ENCODE measurements at places on chromosomes 6 and 20. TPM values are rescaled to one million over a fixed set of nuclear protein-coding genes. Genes with fewer than 3 reads are reported as not detected.
A peak's percentile ranks its signal among the peaks of the same experiment; 100 is the strongest.

SPATS1 gene
- total RNA-seq, result not detected

DNA sequence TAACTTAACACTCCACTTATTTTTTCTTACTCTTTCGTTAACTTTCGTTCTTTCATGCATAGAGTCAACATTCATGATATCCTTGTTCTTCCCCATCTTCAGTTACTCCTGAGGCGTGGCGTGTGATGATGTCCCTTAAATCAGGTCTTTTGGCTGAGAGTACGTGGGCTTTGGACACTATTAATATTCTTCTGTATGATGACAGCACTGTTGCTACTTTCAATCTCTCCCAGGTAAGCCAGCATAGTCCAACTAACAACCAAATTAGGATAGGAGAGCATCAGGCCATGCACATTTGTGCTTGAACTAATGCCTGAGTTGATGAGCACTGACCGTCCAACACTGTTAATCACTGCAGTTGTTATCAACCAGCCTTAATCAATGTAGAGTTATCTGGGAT is 119.6 kb downstream of the TMEM242 start:
- peaks cover 45% of the 10 kb centered on the region for H3K36me3 ChIP-seq
- no peak for DNase-seq
- no peaks in the 10 kb centered on the region for H3K27me3 ChIP-seq
- H3K4me3 ChIP-seq, result no peak overlapping the region
- no peak overlapping the region for H3K27ac ChIP-seq
- H3K4me1 ChIP-seq, result peaks cover 6% of the 10 kb centered on the region

DNA sequence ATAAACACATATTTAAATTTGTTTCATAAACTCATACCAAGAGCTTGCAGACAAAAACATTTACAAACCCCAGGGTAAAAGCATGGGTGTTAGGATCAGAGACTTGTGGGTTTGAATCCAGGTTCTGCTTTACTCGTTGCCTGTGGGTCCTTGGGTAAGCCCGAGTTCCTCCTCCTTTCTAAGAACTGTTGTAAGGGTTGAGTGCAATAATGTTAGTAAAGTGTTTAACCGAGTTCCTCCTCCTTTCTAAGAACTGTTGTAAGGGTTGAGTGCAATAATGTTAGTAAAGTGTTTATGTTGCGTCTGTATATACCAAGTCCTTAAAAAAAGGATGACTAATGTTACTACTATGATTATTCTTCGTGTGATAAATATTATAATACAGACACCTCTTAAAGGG is 18.7 kb downstream of the CCDC170 start:
- no peak overlapping the region for H3K4me3 ChIP-seq
- no peaks in the 10 kb centered on the region for H3K36me3 ChIP-seq
- DNase-seq, result no peak
- H3K4me1 ChIP-seq, result no peaks in the 10 kb centered on the region

GRCh38 chr6:62445521-62445920 is 159.5 kb upstream of the KHDRBS2 start:
- no peaks in the 10 kb centered on the region for H3K4me1 ChIP-seq
- no peaks in the 10 kb centered on the region for H3K27me3 ChIP-seq
- no peak for DNase-seq
- H3K27ac ChIP-seq, result no peak overlapping the region

GRCh38 chr6:136553166-136553787 is 3.1 kb upstream of the MAP7 start:
- H3K4me3 ChIP-seq, result no peak overlapping the region
- no peaks in the 10 kb centered on the region for H3K4me1 ChIP-seq
- H3K36me3 ChIP-seq, result no peaks in the 10 kb centered on the region
- DNase-seq, result no peak

DNA sequence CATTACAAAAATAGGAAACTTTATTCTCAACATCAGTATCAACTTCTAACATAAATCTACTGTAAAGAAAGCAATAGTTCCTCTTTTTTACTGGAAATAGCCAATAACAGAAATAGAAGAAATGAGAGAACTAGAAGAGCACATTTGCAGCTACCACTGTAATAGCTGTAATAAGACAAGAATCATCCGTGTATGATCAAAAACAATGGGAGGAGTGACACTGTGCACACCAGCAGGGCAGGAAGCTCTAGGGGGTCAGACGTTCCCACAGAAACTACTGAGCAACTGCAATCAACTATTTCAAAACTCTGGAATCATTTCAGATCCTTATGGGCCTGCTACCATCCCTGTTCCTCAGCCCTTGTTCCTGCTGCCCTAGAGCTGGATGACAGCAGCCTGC is 43.7 kb downstream of the NINL start:
- DNase-seq, result no peak
- H3K27me3 ChIP-seq, result no peaks in the 10 kb centered on the region
- H3K4me3 ChIP-seq, result no peak overlapping the region

- no peaks in the 10 kb centered on the region for H3K4me1 ChIP-seq
- no peaks in the 10 kb centered on the region for H3K27me3 ChIP-seq
- no peak for DNase-seq
- H3K27ac ChIP-seq, result no peak overlapping the region
Observed at GRCh38 chr6:51283723-51284355, 465.2 kb downstream of the TFAP2B start.

- peak overlapping the region; percentile 94 for H3K4me3 ChIP-seq
- peak overlapping the region; percentile 97 for H3K27ac ChIP-seq
- no peaks in the 10 kb centered on the region for H3K36me3 ChIP-seq
- no peak for DNase-seq
- H3K4me1 ChIP-seq, result peaks cover 18% of the 10 kb centered on the region
Observed at GRCh38 chr20:54208548-54209176, 775 bp downstream of the PFDN4 start.

HCRTR2 gene
- total RNA-seq, result not detected

DNA sequence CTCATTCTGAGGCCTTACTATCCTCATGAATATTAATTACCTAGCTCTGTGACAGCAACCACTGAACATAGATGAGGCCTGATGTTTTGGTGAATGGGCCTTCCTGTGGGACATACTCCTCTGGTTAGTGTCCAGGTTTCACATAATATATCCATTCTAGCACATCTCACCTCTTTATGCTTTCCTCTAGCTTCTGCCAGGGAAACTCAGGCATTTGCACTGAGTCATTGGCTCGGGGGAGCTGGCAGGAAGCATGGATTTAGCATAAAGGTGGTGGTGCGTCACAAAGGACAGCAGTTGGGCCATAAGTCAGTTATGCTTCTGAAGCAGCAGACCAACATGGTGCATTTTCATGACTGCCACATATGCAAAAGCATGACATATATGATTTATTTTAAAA is 37.5 kb upstream of the TMEM170B start:
- no peak overlapping the region for H3K27ac ChIP-seq
- no peaks in the 10 kb centered on the region for H3K36me3 ChIP-seq
- no peak overlapping the region for H3K4me3 ChIP-seq

DNA sequence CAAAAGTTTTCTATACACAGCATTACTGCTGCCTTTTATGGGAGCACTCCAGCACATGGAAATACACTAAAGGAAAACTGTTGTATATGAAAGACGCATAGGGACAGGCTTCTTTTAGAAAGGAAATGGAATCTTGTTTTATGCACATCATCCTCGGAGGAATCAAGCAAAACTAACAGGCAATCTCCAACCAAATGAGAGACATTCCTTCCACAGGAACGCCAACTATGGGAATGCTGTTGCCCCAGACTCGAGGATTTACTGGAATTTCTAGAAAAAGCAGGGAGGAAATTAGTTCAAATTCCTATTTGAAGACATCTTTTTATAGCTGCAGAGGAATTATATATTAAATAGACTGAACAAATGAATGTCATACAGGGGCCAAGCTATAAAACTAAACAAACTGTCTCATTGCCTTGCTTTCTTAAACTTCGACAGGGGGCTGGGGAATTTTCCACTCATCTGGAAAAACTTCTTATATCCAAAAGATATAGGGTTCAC is 52.2 kb downstream of the LYRM4 start:
- H3K4me1 ChIP-seq, result peaks cover 33% of the 10 kb centered on the region
- no peak for DNase-seq
- H3K27me3 ChIP-seq, result no peaks in the 10 kb centered on the region
- H3K27ac ChIP-seq, result no peak overlapping the region
- H3K4me3 ChIP-seq, result no peak overlapping the region

- peaks cover 78% of the 10 kb centered on the region for H3K27me3 ChIP-seq
- no peak overlapping the region for H3K27ac ChIP-seq
- H3K4me1 ChIP-seq, result peaks cover 19% of the 10 kb centered on the region
- DNase-seq, result no peak
Observed at GRCh38 chr6:98847779-98848538, 13.6 kb downstream of the POU3F2 start.

CCN6 gene
- not detected for total RNA-seq

GRCh38 chr20:1509237-1509636 is 18.0 kb upstream of the SIRPB2 start:
- no peaks in the 10 kb centered on the region for H3K27me3 ChIP-seq
- DNase-seq, result no peak
- no peak overlapping the region for H3K27ac ChIP-seq
- no peaks in the 10 kb centered on the region for H3K4me1 ChIP-seq
- no peak overlapping the region for H3K4me3 ChIP-seq

LY6G6F gene
- not detected for total RNA-seq

E2F1 gene
- total RNA-seq, result 1.4 TPM

- H3K4me3 ChIP-seq, result no peak overlapping the region
- no peaks in the 10 kb centered on the region for H3K4me1 ChIP-seq
- DNase-seq, result no peak
Observed at GRCh38 chr6:85425997-85426396, 23.9 kb upstream of the NT5E start.

GRCh38 chr6:167452338-167453081 is 127.6 kb downstream of the TTLL2 start:
- H3K27me3 ChIP-seq, result no peaks in the 10 kb centered on the region
- no peak for DNase-seq
- no peak overlapping the region for H3K27ac ChIP-seq
- H3K4me3 ChIP-seq, result no peak overlapping the region
- H3K36me3 ChIP-seq, result no peaks in the 10 kb centered on the region

CARMIL1 gene
- 1.8 TPM for total RNA-seq

DNA sequence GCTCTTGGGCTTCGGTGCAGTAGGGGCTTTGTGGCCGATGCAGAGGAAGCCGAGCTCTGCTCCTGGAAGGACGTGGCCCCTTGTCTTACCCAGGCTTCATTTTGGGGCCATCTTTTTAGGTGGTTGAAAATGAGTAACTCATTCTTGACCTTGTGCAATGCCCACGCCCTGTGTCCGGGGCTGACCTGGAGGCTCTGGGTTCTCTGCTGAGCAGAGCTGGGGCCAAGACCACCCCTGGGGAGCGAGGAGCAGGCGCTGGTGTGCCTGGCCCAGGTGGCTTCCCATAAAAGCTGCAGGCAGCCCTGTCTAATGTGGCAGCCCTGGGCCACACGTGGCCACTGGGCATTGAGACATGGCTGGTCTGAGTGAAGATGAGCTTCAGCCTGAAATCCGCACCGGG is 25.7 kb downstream of the NTSR1 start:
- H3K36me3 ChIP-seq, result no peaks in the 10 kb centered on the region
- no peak for DNase-seq
- H3K27me3 ChIP-seq, result peaks cover 25% of the 10 kb centered on the region
- H3K4me3 ChIP-seq, result no peak overlapping the region
- no peak overlapping the region for H3K27ac ChIP-seq

ARFGEF3 gene
- 0.40 TPM for total RNA-seq

- DNase-seq, result peak; percentile 6
- no peaks in the 10 kb centered on the region for H3K36me3 ChIP-seq
- no peak overlapping the region for H3K4me3 ChIP-seq
- H3K27me3 ChIP-seq, result no peaks in the 10 kb centered on the region
Observed at GRCh38 chr6:170093658-170094596, 197.0 kb downstream of the DLL1 start.

- H3K27me3 ChIP-seq, result no peaks in the 10 kb centered on the region
- no peak for DNase-seq
- no peak overlapping the region for H3K27ac ChIP-seq
- no peaks in the 10 kb centered on the region for H3K4me1 ChIP-seq
- H3K4me3 ChIP-seq, result no peak overlapping the region
- no peaks in the 10 kb centered on the region for H3K36me3 ChIP-seq
Observed at GRCh38 chr6:117351521-117351920, 74.2 kb downstream of the ROS1 start.

- no peaks in the 10 kb centered on the region for H3K27me3 ChIP-seq
- H3K4me3 ChIP-seq, result no peak overlapping the region
- no peaks in the 10 kb centered on the region for H3K4me1 ChIP-seq
- DNase-seq, result no peak
- H3K27ac ChIP-seq, result no peak overlapping the region
Observed at GRCh38 chr6:166440106-166440505, 57.4 kb upstream of the MPC1 start.

- H3K36me3 ChIP-seq, result no peaks in the 10 kb centered on the region
- H3K27ac ChIP-seq, result no peak overlapping the region
- H3K4me1 ChIP-seq, result no peaks in the 10 kb centered on the region
- no peaks in the 10 kb centered on the region for H3K27me3 ChIP-seq
Observed at GRCh38 chr20:49587111-49587570, 19.2 kb upstream of the PTGIS start.
